ENCODE measurements at places on chromosomes 3 and 15.

GRCh38 chr3:14811684-14812083 lies 7.1 kb upstream of the FGD5 start:
- DNase-seq, result no peak

- no peak for DNase-seq
These were observed 94.0 kb upstream of the PLCL2 start for GRCh38 chr3:16790432-16791400.

- no peak for DNase-seq
These were observed 101.8 kb upstream of the ST8SIA2 start for GRCh38 chr15:92291900-92292299.

DNA sequence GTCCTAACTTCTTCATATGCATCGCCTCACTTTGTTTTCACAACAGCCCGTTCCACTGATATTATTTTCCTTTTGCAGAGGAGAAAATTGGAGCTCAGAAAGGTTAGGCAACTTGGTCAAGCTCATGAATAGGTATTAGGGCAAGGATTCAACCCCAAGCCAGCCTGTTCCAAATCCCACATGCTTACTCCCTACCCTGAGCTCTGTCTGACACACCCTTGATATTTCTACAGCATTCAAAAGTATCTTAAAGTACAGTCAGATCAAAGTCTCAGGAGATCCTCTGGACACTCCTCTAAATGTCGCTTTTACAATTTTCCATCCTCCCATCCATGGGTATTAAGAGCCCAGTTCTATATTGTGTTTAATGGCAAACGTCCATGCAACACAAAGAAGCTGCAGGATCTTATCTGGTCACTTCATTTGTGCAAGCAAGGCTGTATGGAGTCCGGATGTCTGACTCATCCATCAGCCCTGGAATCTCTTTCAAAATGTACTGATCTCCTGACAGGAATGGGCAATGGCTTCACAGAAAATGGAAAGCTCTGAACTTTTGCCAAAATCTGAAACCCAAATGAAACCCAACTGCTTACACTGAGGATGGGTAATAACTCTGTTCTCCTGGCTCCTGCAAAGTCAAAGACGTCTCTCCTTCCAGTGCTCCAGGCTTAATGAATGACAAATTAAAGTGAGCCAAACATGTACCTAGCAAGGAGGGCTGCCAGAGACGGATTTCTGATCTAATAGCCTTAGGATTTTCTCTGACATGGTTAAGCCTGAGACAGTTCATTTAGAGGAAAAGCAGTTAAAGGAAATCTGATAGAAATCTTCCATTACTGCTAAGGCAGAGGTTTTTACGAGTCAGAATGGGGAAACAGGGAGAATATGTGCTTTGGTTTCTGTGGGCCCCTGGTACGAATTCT lies 230.9 kb upstream of the RORA start:
- no peak for DNase-seq

GRCh38 chr3:45618081-45618509 lies 23.5 kb downstream of the LIMD1 start:
- no peak for DNase-seq

DNA sequence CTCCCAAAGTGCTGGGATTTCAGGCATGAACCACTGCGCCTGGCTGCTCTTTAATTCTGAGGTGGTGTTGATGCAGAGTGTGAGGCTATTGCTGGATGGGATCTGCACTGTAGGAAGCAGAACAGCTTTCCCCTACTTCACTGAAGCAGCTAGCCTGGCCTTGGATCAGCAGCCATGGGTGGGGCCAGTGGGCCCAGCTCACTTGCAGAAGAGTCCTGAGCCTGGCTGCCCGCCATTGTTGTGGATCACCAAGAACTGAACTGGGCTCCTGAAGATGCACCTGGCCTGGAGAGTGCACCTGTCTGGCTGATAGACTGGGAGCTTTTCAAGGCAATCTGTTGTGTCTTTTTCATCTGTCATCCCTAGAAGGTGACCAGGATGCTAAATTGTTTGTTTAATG lies 11.9 kb downstream of the TLNRD1 start:
- DNase-seq, result no peak

- DNase-seq, result no peak
These were observed 424.2 kb upstream of the ROBO2 start for GRCh38 chr3:76615719-76616118.
